Erythroblast (primary cell): ENCODE measurements at places on chromosomes 13 and 19.

DNA sequence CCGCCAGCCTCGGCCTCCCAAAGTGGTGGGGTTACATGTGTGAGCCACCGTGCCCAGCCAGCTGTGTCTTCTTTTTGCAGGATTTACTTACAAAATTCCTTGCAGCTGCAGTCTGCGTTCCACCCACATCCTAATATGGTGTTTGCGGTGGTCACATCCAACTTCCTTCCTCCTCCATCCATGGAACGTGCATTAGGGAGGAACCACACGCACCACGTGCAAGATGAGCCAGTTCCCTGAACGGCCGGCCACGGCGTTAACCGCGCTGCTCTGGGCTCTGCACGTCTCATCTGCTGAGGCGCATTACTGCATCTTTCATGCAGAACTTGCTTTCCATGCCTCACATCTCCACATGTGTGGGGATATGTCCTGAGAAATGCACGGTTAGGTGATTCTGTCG lies 13.0 kb upstream of the SIGLEC11 start:
- DNase-seq = no peak

DNA sequence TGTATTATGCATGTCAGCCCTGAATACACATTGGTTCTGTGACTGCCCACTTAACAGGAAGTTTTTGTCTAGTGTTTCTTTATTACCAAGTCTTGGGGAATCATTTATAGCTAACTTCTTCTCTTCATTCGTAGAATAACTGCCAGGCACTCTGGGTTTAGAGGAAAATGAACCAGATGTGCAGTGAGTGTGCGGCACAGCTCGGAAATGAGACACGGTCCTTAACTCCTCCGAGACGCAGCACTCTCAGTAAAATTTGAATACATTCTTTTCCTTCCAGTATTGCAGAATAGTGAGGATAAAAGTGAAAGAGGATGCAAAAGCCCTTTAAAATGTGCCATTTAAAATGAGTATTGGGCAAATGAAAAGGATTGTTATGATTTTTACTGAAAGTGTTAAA lies 29.2 kb downstream of the ATP8A2 start:
- DNase-seq = no peak

DNA sequence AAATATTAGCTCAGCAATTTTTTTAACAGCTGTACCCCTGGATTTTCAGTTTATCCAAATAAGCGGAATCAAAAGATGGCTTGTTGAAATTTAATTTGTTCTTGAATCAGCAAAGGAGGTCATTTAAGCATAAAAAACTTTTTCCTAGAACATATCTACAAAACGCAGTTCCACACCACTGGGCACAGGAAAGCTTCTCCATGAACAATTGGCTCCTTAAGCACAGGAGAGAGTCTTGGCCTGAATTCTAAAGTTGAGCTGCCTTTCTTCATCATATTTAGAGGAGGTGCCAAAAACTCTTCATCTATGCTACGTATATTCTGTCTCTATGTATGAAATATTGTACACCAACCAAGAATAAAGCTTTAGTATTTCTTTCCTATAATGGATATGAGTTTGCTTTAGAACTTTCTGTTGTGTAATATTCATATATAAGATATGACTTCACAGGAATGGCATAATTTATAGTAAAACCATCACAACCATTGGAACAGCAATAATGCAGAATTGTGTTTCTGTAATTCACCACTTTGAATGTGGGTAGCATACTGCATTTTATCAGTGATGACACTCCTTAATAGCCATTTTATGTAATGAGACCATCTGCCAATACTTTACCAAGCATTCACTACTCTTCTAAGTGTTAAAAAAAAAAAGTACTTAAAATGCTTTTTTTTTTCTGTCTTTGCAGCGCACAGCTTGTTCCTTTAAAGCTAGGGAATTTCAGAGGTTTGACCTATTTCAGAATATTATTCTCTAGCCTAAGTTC lies 263.7 kb downstream of the SLITRK6 start:
- DNase-seq = no peak

DNA sequence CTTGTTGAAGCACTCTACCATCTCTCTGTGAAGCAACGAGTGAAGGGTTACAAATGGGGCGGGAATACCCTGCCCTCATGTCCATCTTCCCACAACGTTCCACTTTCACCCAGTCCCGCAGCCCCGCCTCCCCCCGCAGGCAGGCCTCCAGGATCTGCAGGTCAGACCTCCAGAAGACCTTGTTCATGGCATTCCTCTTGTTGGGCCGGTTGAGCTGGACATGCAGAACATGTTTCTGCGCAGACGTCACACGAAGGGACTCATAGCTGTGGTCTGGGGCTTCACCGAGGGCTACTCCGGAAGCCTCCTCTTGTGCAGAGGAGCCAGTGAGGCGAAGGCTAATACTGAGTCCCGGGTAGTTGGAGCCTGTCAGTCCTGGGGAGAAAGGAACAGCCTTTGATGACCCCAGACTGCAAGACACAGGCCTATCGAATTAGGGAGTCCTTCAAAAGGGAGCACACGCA lies 420 bp downstream of the ECH1 start:
- DNase-seq = no peak

- DNase-seq = no peak
Observed at GRCh38 chr19:4713384-4713951, 10.2 kb downstream of the DPP9 start.

- DNase-seq = no peak
Observed at GRCh38 chr19:29999490-29999889, 57.5 kb downstream of the URI1 start.

DNA sequence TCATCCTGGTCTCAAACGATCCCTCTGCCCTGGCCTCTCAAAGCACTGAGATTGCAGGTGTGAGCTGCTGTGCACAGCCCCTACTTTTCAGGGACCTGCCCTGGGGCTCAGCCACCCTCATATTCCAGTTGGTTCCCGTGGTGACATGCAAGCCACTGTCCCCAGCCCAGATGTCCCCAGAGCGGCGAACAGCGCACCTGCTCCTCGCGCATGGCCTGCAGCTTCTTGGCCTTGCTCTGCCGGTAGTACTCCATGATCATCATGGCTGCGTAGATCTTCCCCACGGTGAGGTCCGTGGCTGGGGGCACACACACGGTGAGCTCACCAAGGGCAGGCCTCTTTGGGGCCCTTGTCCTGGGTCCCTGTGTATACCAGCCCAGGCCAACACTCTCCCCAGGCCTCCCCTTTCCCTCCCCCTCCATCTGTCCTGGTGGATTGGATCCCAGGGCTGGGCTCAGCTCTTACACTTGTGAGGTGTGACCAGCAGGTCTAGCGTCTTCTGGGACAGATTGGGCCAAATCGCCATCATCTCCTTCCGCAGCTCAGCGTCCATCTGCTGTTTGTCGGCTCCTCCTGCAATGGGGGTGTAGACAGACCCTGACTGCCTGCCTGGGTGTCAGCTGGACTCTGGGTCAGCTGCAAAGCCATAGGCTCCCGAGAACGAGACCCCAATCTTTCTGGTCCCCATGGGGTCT lies 64.0 kb downstream of the IER2 start:
- no peak for DNase-seq
